Activated naive CD4-positive, alpha-beta T cell treated with anti-CD3 and anti-CD28 coated beads, Interleukin-2, amount 50 U/mL, for 16 hours (primary cell): ENCODE measurements at places on chromosomes 6 and 20.

- DNase-seq = no peak
These were observed 105.3 kb upstream of the BMP5 start for GRCh38 chr6:55980627-55981211.

DNA sequence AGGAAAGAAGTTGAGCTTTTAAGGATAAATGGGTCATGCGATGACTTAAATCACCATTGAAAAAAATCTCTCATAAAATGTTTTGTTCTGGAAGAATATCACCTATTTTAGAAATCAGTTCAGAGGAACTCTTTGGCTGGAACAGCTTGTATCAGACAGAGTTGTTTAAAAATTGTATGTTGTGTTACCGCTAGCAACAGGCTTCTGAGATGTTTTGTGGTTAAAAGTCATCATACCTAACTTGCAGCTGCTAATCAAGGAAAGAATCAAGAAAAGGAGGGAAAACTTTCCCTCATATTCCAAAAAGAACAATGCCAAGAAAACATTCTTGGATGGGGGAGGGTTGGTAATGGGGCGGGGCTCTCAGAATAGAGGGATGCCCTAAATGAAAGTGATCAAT lies 220.7 kb upstream of the CITED2 start:
- no peak for DNase-seq

DNA sequence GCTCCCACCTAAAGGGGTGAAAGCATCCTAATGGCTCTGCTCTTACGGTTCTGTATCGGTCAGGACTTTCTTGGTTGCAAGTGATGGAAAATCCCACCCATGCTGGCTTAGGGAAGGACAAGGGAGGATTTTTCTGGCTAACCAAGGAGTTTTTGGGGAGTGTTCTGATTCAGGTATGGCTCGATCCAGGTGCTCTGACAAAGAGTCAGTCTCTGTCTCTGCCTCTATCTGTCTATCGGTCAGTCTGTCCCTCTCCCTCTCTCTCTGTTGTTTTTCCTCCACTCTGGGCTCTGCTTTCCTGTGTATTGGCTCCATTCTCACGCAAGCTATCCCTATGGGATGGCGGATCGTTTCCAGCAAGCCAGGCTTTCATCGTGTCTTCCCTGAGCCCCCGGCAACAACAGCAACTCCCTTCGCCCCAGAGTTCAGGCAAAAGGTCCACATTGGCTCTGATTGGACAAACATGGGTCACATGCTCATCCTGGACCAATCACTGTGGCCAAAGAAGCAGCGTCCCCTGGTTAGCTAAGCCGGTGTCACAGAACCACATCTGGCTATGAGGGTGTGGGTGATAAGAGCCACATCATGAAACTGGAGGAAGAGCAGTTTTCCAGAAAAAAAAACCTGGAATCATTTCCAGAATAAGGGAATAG lies 160.3 kb downstream of the BMP7 start:
- no peak for DNase-seq

DNA sequence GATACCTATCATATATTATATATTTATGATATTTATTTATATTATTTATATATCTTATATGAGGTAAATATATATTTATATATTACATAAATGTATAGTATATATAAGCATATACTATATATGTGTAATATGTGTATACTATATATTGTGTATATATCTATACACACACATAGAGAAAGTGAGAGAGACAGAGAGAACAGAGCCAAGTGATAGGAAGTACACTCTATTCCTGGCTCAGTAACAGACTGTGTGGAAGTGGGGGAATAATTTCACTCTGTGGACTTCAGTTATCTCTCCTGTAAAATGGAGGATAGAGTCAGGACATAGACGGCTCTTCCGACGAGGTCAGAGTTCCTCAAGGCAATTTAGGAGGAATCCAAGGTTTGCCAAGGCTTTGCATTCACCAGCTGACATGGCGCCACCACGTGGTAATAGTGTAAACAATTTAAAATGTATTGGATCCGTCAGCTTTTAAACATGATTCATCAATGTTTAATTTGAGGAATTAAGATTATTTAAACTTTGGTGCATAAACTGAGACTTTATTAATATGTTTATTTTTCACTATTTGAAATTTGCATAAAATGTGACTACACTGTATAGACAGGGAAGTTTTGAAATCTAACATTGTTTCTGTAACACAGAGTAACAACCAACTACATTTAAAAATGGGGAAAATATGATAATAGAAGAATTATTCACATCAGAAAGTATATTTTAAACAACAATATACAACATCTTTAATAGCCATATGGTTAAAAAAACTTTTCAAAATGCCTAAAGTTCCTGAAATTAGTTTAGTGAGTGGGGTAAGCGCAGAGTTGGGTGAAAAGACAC lies 75.4 kb upstream of the TMEM244 start:
- DNase-seq = peak; percentile 34

- DNase-seq = no peak
These were observed 122.2 kb downstream of the MTFR2 start for GRCh38 chr6:136127873-136128272.

- no peak for DNase-seq
These were observed 157.1 kb downstream of the PHACTR1 start for GRCh38 chr6:12873691-12874090.

DNA sequence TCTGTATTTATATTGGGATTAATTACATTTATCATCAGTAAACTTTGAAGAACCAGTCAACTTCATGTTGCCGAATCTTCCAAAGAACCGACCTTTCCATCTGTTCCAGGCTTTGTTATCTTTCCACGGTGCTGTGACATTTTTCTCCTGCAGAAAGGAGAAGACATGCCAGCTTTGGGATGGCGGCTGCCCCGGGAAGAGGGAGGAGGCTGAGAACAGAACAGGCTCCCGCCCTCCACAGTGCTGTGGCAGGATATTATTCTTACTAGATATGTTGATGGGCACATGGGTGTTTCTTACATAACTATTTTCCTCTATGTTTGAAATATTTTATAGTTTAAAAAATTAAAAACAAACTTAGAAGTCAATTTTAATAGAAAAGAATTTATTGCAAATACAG lies 44.9 kb downstream of the GINS1 start:
- no peak for DNase-seq

GRCh38 chr20:54123587-54124180 lies 50.1 kb downstream of the CYP24A1 start:
- DNase-seq = no peak

- no peak for DNase-seq
These were observed 83.9 kb downstream of the SOD2 start for GRCh38 chr6:159608961-159609651.

- DNase-seq = no peak
These were observed 8.9 kb upstream of the LKAAEAR1 start for GRCh38 chr20:64093013-64093503.

- peak; percentile 17 for DNase-seq
These were observed 345.9 kb downstream of the TAF4 start for GRCh38 chr20:61719691-61720347.

GRCh38 chr6:20746024-20746423 lies 211.8 kb downstream of the CDKAL1 start:
- DNase-seq = no peak

- no peak for DNase-seq
These were observed 93.9 kb upstream of the HDAC2 start for GRCh38 chr6:114064862-114065261.

- DNase-seq = no peak
These were observed 73.2 kb downstream of the BCKDHB start for GRCh38 chr6:80179695-80180094.

DNA sequence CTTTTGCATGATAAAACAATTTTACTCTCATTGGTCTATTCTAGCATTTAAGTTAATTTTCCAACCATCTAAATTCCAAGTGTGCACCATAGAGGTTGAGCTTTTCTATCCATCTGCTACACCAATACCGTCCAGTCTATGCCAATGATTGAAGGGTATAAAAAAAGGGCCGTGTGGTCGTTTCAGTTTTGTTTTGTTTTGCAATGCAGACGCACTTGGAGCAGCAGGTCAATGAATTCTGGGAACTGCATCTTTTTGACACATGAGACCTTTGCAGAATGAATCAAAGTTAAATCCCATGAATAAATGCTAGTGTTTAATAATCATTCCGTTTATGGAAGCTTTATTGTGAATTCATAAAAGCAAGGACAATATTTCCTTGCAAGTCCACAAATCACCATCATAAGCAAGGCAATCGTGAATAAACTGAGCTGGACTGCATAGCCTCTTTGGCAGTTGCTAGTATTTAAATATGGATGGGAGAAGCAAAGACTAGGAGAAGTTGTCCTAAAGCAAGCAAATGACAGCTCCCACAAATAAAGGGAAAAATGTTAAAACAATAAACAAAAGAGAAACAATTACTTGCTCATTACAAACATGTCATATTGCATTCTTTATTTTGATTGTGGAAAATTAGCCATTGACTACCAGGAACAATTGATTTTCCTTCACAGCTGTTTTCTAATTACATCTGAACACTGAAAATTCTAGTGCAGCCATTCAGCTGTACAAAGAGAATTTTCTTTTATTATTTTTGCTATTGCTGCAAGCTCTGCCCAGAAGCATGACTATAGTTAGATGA lies 649.7 kb upstream of the GJE1 start:
- DNase-seq = no peak

GRCh38 chr20:8043687-8044282 lies 24.2 kb upstream of the TMX4 start:
- no peak for DNase-seq

- no peak for DNase-seq
These were observed 13.1 kb downstream of the UQCC1 start for GRCh38 chr20:35398660-35399144.
